Stimulated activated CD4-positive, alpha-beta T cell treated with anti-CD3 and anti-CD28 coated beads, Interleukin-4, amount 100 ng/mL, for 4 hours (primary cell): ENCODE measurements at places on chromosomes 6 and 20.
A peak's percentile ranks its signal among the peaks of the same experiment; 100 is the strongest.

GRCh38 chr6:127342296-127342945 is 988 bp downstream of the ECHDC1 start:
- no peak for DNase-seq

DNA sequence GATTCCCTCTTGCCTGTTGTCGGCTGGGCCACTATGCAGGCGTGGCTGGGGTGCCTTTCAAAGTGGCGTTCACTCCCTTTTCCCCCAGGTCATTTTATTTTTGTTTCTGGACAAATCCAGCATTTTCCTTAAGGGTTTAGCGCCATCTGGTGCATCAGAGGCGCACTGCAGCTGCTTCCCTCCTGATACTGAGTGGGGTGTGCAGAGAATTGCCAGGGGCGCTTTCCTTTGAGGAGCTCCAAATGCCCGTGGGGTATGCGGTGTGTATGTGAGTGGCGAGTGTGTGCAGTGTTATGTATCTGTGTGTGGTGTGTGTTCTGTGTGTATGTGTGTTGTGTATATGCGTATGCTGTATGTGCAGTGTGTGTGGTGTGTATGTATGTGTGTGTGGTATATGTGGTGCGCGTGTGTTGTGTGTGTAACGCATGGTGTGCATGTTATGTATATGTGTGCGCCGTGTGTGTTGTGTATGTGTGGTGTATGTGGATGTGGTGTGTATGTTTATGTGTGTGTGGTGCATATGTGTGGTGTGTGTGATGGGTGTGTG is 100.1 kb upstream of the AGPAT4 start:
- DNase-seq: peak; percentile 33

DNA sequence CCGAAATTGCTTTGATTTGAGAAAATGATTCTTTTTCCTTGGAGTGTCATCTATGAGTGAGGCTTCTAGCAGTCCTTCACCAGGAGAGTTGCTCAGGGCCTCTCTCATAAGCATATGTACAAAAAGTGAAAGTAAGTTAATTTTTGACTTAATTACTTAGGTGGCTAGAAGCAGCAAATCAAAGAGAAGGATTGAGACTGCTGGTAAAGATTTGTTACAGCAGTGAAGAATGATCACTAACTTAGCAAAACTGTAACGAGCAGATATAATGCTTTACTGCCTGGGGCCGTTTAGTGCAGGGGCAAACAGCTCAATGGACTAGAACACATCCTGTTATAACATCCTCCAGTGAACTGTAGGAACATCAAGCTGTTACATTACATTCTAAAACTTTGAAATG is 167.8 kb upstream of the RIPOR2 start:
- no peak for DNase-seq

DNA sequence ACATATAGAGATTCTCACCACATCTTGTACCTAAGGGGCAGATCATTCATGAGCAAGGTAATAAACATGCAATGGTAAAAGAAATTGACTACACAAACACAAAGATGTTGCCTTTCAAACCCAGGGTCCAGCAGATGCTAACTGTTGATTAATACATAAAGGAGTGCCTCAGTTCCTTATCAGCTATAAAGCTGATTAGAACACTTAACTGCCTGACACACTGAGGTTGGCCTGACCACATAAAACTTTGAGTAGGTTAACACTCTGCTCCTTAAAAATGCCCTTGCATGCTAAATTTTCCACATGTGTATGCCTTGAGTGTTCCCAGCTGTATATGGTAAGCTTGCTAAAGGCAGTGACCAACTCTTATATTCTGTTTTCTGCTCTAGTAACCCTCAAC is 14.9 kb downstream of the CRISP2 start:
- no peak for DNase-seq

- DNase-seq: no peak
Measured at GRCh38 chr20:43821795-43822194, 92.9 kb upstream of the TOX2 start.

GRCh38 chr20:4819901-4820300 is 98.2 kb downstream of the PRND start:
- no peak for DNase-seq

GRCh38 chr6:169380493-169380892 is 126.8 kb upstream of the THBS2 start:
- DNase-seq: no peak

DNA sequence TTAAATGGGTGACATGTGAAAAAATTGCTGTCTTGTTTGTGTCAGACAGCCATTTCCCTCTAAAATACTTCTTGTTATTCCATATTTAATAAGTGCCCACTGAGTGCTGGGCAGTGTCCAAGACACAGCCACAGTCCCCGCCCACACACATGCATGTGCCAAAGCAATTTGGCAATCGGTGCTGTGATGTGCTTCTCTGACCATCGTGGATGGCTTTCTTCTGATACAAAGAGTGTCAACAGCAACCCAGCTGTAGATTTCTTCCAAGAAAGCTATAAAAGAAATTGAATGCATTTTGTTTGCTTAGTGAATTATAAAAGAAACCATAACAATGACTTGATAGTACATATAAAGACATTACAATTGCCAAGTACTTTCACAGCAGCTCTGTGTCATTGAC is 140.5 kb upstream of the ATXN1 start:
- DNase-seq: no peak

DNA sequence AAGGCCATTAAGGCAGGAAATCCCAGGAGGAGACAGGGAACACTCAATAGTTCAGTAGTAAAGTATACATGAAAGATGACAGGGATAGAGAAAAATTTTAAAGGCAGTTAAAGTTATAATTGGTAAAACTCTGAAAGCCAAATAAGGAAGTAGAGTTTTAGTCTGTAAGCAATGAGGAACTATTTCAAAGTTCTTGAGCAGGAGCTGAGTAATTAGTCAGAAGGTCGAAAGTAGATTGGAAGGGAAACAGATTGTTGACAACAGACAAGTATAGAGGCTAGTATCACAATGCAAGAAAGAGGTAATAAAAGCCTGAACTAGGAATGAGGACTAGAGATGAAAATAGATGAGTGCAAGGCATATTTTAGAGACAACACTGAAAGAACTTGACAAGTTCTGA is 150.3 kb downstream of the CDK19 start:
- no peak for DNase-seq
